Glomerular endothelial cell (primary cell): ENCODE measurements at places on chromosomes 16 and 17.

DNA sequence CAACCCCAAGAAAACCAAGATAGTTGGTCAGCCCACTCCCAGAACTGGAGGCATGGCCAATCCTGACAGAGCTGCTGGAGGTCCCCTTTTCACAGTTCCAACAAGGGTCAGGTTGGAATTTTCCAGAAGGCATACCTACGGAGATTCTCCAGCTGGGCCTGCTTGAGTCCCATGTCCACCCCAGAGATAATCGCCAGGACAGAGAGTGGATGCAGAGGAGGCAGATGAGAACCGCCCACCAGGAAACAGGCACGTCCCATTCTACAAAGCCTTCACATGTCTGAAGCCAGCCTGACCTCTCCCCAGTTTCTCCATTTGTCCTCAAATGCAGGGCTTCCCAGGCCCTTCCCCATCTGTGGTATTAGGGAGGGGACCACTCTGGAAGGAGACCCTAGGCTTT lies 47.4 kb upstream of the SMURF2 start:
- DNase-seq = no peak

- DNase-seq = no peak
Measured at GRCh38 chr16:70804734-70805169, 3.8 kb upstream of the VAC14 start.

- DNase-seq = no peak
Measured at GRCh38 chr17:65664266-65664665, 102.8 kb upstream of the AXIN2 start.

DNA sequence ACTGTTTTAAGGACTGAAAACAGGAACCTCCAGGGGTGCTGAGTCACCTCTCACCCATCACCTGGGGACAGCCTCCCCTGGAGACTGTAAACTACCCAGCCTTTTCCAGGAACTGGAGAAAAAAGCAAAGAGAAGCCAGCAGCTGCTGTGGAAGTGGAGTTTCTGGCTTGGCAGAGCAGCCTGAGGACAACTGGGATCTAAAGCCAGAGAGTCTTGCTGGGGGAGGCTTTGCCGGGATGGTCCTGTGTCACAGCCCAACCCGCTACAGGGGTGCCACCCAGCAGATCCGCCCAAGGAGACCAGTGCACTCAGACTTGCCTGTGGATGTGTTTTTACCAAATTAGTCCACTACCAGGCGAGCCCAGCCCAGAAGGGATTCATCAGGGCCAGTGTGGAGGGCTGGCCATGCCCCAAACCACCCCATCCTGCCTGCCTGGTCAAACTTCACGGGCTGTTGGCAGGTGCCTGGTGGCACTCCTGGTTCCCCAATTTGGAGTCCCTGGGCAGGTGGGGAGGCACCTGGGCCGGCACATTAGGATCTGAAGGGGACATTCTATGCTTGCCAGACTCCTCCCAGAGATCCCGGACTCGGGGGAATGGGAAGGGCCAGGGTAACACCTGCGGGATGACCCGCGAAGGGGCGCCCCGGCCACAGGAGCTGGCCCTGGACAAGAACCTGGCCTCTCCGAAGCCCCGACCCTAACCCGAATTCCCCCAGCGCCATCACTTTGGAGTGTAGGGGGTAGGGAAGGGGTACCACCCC lies 771 bp downstream of the MSRB1 start:
- DNase-seq = no peak

DNA sequence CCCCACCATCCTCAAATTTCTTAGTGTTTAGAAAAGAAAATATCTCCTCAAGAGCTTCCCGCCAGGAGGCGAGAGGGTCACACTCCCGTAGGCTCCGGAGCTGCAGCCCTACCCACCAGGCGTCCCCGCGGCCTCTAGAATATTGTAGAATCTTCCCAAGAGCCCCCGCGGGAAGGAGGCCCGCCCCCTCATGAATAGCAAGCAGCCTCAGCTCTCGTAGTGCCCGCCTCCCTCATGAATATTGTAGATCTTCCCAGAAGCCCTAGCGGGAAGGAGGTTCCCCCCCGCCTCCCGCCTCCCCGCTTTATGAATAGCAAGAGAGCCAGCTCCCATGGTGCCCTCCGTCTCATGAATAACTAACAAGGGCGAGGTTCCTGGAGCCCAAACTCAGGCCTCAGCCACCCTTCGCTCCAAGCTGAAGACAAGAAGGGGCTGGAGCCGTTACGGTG lies at the start of gene FBXO47:
Gene FBXO47, minus strand, starts transcription at position 114 of the 449 bp plus-strand sequence. CDS start 4,378 bp downstream, outside the sequence.
- DNase-seq = no peak

- no peak for DNase-seq
Measured at GRCh38 chr17:43931062-43931571, 11.2 kb downstream of the PPY start.

- DNase-seq = no peak
Measured at GRCh38 chr17:75474736-75475135, 18.3 kb downstream of the TMEM94 start.

GRCh38 chr16:22788193-22788530 lies 25.8 kb upstream of the HS3ST2 start:
- no peak for DNase-seq

DNA sequence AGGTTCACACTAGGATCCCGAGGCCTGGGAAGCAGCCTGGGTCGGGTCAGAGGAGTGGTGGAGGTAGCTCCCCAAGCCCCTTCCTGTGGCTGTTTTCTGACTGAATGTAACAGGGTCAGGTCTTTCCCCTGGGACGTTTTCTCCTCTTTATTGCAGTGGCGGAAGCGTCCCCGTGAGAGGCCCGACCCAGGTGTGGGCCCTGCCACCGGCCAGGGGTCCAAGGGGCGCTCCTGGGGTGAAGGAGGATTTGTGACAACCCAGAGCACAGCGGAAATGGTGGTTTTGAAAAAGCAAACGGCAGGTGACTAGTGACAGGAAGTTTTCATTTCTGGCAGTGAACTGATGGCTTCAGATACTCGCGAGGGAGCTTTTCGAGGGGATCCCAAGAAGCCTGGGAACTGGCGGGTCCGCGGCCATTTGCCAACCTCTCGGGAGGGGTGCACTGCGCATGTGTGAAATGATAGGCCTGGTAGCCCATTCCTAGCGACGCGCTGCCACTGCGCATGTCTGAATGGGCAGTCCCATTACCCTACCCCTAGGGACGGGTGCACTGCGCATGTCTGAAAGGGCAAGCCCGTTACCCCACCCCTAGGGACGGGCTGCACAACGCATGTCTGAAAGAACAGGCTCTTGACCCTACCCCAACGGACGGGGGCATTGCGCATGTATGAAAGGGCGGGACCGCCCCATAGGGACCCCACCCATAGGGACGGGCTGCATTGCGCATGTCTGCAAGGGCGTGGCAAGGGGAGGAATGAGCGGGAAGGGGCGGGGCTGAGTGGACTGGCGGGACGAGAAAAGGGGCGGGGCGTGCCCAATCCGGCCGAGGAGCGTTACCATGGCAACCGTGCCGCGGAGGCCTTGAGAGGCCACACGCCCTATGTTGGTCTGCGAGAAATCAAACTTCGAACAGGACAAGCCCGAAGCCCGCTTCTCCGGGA lies 1747.9 kb downstream of the TP53TG3F start:
- DNase-seq = no peak

- DNase-seq = no peak
Measured at GRCh38 chr16:57341441-57342303, 16.9 kb upstream of the CCL22 start.
